ENCODE measurements at places on chromosomes 7 and 10.

DNA sequence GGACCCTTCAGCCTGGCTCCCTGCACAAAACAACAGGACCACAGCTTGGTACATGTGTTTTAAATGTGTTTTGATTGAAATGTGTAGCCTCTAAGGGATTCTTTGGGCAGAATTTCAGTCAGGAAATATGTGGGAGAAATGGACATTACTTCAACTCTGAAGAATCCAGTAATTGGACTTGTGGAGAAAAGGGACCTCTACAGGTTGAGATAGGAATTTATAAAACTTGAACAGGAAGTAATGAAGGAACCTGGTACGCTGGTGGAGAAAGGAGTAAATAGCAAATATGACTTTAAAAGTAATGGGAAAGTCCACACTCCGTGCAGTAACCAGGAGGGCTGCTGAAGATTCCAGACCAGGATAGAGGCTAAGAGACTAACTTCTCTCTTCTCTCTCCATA lies 220.5 kb downstream of the LHFPL3 start:
- DNase-seq, result no peak

DNA sequence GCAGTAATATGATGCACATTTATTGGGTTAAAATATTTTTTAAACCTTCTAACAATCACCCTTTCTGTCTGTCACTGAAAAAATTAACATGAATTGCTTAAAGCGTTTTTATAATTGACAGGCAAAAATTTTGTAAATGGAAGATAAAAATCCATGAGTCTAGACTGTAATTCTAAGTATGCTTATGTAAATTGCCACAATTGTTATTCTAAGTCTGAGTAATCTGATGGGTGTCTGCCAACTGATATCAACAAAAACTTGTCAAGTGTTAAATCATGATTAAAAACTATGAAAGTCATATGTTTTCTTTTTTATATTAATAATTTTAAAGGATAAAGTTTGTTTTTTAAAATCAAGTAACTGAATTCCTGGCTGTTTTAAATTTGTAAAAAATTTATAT lies 208.2 kb downstream of the CDK14 start:
- peak; percentile 70 for DNase-seq

DNA sequence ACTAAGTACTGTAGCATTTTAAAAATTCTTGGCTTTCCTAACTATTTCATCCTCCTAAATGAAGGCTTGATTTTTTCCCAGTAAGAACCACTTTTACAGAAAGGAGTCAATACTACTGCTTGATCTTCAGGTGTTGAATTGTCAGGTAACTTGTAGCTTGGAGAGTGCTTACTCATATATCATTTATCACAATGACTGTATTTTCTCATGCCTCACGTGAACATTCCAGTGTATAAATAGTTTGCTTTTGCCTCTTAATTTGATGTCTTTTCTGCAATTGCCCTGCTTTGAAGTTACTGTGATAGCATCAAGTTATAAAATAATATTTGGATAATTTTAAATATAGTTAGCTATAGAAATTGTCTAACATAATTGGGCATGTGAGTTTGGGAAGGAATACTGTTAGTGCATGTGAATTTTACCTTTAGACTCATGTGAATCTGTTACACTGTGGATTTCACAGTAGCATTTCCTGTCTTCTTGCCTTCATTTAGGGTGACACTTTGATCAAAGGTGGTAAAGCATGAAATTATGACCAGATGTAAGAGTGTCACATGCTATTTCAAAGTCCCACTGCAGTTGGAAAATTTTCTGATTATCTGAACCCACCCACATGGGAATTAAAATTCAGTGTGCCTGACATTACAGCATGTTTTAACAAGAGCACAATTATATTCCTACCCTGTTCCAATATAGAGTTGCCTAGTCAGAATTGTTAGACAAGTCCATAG lies 962.8 kb downstream of the DNAJB9 start:
- no peak for DNase-seq

GRCh38 chr7:75847707-75848106 lies 31.1 kb upstream of the RHBDD2 start:
- DNase-seq, result no peak

GRCh38 chr10:75815066-75815465 lies 383.6 kb downstream of the LRMDA start:
- no peak for DNase-seq

DNA sequence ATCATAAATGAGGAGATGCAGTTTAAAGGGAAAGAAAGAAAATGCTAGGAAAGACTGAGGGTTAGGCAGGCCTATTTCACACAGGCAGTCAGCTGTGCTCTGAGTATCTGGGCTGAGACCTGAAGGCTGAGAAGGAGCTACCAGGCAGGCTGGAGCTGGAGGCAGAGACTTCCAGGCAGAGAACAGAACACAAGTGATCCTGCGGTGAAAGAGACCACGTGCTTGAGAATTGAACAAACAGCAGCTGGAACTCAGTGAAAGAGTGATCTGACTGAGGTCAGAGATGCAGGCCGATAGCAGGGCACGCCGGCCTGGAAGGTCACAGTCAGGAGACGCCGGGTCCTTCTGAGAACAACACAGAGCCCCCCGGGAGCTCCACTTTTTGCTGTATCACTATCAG lies 147.8 kb downstream of the ADAM12 start:
- DNase-seq, result no peak

DNA sequence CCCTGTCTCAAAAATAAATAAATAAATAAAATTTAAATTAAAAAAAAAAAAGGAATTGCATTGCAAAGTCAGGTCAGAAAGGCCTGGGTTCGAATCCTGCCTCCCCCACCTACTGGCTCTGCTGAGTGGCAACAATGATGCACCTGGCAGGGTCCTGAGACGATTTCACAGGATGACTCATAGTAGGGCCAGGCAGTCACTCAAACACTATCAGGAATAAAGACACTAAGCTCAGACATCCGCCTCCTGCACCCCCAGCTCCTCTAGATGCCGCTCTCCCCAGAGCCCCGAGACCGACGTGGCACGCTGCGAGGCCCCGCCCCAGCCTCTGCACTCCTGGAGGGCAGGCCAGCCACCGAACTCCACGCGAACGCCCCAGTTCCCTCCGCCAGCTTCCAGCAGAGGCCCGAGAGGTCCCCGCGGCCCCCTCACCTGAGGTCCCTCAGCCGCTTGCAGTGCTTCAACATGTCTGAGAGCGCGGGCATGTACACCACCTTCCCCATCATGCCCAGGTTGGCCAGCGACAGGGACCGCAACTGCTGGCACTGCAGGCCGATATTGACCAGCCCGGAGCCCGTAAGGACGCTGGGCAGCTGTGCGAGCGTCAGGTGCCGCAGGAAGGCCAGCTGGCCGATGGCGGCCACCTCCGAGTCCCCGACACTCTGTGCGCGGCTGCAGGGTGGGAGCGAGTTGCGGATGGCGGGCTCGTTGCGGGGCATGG lies 76.6 kb upstream of the TNRC18 start:
- DNase-seq, result no peak

DNA sequence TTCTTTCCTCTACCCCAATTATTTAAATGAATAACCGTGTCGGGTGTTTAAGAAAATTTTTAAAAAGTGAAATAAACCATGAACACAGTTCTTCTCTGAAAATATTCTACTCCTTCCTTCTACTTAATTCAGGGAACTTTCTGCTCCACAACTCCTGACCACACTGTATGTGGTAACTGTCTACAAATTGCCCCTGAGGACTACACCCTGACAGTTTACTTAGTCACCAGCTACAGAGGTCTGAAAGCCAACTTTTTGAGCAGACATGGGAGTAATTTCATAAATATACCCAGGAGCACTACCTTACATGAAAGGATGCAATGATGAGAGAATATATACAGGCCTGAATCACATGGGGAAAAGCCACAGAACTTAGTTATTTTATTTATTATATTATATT lies 523.2 kb upstream of the SORCS1 start:
- DNase-seq, result no peak

- DNase-seq, result no peak
Observed at GRCh38 chr7:112669306-112669705, 120.9 kb downstream of the TMEM168 start.

Measured in astrocyte (in vitro differentiated cells and primary cell).